Colonic mucosa (tissue), 4 donors: ENCODE measurements at places on chromosomes 5 and 9.

DNA sequence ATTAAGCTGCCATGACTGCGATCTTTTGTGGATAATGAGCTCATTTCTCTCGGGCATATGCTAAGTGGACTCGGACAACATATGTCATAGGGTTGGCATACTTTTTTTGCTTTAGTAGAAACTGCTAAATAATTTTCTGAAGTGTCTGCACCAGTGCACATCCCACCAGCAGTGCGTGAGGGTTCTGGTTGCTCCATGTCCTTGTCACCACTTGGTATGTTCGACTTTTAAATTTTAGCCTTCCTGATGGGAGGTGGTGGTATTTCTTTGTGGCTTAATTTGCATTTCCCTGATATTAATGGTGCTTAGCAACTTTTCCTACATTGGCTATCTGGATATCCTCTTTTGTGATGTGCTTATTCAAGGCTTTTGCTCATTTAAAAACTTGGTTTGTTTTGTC is 57.8 kb upstream of the NRARP start:
- H3K36me3 ChIP-seq, result no peaks in the 10 kb centered on the region
- no peak overlapping the region for H3K4me3 ChIP-seq
- H3K27me3 ChIP-seq, result no peaks in the 10 kb centered on the region
- DNase-seq, result no peak
- H3K4me1 ChIP-seq, result no peaks in the 10 kb centered on the region
- no peak overlapping the region for H3K27ac ChIP-seq

DNA sequence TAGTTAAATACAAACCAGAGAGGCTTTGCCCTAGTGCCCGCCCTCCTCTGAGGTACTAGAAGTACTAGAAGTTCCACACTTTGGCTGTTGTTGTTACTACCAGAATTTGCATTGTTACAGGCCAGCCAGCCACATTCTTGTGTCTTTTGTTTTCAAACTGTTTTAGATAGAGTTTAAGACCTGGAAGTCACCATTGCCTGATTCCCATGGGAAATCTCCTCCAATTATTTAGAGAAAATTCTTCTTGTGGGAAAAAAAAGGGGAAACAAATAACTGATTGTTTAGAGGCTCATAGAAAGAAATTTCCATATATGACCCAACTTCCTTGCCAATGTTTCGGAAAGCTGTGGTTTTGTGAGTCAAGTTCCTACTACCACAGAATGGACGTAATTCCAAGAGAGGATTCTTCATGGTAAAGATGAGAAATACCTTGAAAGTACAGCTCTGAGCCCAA is 252.2 kb downstream of the GOLPH3 start:
- H3K36me3 ChIP-seq, result no peaks in the 10 kb centered on the region
- no peak overlapping the region for H3K27ac ChIP-seq
- no peak for DNase-seq

- no peaks in the 10 kb centered on the region for H3K27me3 ChIP-seq
- H3K4me1 ChIP-seq, result no peaks in the 10 kb centered on the region
- DNase-seq, result no peak
- no peak overlapping the region for H3K4me3 ChIP-seq
These were observed 105.9 kb downstream of the GIN1 start for GRCh38 chr5:103013933-103014552.

DNA sequence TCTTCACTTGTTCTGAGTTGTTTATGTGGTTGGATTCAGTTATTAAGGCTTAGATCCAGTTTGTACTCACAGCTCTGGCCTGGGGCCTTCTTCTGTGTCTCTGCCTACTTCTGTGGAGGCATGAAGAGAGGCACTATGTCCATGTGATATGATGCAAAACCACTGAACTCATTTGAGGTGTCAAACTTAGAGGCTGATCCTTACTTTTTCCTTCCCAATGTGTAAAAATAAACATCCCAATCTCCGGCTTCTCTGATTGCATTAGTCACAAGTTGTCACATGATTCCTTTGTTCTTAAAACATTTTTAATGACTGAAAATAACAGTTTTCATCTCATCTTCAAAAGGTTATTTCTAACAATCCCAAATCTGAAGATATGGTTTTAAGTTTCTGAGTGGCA is 276.0 kb upstream of the RGMB start:
- H3K27me3 ChIP-seq, result no peaks in the 10 kb centered on the region
- H3K36me3 ChIP-seq, result no peaks in the 10 kb centered on the region
- no peak for DNase-seq
- no peak overlapping the region for H3K4me3 ChIP-seq

DNA sequence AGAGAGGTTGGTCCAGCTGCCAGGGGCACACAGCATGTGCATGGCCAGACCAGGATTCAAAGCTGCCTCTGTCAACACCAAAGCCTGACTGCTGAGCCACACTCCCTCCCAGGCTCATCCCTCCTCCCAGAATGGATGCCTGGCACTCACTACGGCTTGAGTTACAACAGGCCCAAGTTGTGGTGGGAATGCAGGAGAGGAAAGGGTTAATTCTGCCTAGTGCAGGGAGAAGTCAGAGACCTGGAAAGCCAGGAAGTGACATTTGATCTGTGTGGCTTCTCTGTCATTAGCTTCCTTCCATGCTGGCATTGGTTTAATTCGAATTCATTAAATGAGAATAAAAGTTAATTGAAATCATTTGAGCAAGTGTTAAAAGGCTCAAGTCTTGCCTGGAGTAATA is 150.0 kb downstream of the NSG2 start:
- DNase-seq, result no peak
- no peaks in the 10 kb centered on the region for H3K4me1 ChIP-seq
- no peaks in the 10 kb centered on the region for H3K36me3 ChIP-seq
- no peak overlapping the region for H3K27ac ChIP-seq

DNA sequence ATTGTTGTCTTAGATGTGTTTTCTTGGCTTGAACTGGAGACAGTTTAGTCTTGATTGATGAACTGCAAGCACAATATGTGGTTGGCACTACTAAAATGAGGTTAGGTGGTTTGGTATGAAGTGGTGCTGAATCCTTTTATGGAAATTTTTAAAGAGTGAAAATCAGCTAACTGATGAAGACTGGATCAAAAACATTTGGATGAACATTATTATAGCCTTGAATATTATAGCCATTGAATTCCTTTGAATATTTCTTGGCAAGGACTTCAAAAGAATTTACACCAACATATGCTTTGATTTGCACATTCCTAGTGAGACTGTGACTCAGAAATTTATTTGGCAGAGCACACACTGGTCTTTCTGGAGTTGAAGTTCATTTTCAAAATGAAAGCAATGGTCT is 318.3 kb downstream of the CHSY3 start:
- no peak overlapping the region for H3K4me3 ChIP-seq
- H3K4me1 ChIP-seq, result no peaks in the 10 kb centered on the region
- no peaks in the 10 kb centered on the region for H3K36me3 ChIP-seq

DNA sequence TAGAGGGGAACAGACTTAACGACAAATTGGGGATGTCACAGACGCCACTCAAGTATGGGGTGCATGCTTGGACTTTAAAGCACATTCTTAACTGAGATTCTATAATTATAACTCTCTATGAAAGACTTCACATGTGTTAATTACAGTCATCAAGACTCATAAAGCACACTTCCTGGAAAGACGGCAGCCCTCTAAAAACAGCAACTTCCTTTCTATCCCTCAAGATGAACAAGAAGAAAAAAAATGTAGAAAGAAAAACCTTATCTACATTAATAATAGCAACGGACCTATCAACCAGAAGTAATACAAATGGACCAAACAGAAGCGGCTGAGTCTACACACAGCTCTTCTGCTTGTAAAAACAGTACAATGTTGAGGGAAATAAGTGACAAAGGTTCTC is 21.2 kb downstream of the GNAQ start:
- no peak for DNase-seq
- H3K4me1 ChIP-seq, result peaks cover 11% of the 10 kb centered on the region
- no peaks in the 10 kb centered on the region for H3K36me3 ChIP-seq

- no peak for DNase-seq
- no peak overlapping the region for H3K4me3 ChIP-seq
- no peak overlapping the region for H3K27ac ChIP-seq
These were observed 237.1 kb upstream of the NMUR2 start for GRCh38 chr5:152641970-152642805.

DNA sequence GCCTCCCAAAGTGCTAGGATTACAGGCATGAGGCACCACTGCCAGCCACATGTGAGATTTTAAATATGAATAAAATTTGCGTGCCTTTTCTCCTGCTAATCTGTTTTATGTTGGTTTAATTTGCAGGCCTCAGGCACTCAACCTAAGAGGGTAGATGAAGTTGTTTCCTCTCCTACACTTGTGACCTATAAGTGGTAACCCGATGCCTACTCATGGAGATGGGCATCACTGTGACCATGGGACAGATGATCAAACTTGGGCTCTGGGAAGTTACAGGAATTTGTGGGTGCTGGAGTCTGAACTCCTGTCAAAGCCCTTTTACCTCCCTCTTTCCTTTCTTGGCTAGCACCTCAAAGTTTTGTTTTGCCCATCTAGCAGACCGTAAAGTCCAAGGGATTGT is 1.1 kb downstream of the SLC28A3 start:
- peaks cover 3% of the 10 kb centered on the region for H3K4me1 ChIP-seq
- no peaks in the 10 kb centered on the region for H3K36me3 ChIP-seq
- peak overlapping the region; percentile 9 for H3K4me3 ChIP-seq
- H3K27me3 ChIP-seq, result no peaks in the 10 kb centered on the region
- DNase-seq, result no peak

- H3K4me3 ChIP-seq, result no peak overlapping the region
- H3K27ac ChIP-seq, result no peak overlapping the region
- H3K4me1 ChIP-seq, result no peaks in the 10 kb centered on the region
- H3K27me3 ChIP-seq, result no peaks in the 10 kb centered on the region
- H3K36me3 ChIP-seq, result no peaks in the 10 kb centered on the region
- DNase-seq, result no peak
These were observed 34.1 kb downstream of the ZNF483 start for GRCh38 chr9:111559000-111559610.

- DNase-seq, result no peak
- H3K4me3 ChIP-seq, result no peak overlapping the region
- no peaks in the 10 kb centered on the region for H3K27me3 ChIP-seq
- H3K4me1 ChIP-seq, result no peaks in the 10 kb centered on the region
- no peaks in the 10 kb centered on the region for H3K36me3 ChIP-seq
These were observed 659.2 kb upstream of the CHD1 start for GRCh38 chr5:99587983-99588382.
